ENCODE measurements at places on chromosomes 5 and 9.

DNA sequence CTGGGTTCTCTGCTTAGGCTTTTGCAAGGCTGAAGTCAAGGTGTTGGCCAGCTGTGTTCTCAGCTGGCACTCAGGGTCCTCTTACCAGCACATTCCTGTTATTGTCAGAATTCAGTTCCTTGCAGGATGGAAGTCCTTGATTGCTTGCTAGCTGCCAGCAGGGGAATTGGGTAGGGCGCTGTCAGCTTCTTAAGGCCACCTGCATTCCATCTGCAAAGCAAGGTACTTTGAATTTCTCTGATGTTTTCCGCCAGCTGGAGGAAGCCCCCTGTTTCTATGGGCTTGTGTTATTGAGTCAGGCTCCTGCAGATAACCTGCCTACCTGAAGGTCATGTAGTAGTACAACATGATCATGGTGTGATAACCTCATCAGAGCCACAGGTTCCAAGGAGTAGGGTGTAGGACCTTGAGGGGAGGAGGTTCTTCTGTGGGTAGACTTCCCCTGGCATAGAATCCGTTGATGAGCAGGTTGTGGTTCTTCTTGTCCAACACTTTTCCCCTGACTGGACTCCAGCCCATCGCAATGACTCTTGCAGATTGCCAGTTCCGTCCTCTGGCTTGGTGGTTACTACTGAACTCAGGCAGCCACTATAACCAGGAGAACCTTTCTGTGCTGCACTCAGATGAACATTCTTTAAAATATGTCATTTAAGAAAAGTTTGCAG lies 6.8 kb downstream of the TENT4A start:
- no peak for DNase-seq

DNA sequence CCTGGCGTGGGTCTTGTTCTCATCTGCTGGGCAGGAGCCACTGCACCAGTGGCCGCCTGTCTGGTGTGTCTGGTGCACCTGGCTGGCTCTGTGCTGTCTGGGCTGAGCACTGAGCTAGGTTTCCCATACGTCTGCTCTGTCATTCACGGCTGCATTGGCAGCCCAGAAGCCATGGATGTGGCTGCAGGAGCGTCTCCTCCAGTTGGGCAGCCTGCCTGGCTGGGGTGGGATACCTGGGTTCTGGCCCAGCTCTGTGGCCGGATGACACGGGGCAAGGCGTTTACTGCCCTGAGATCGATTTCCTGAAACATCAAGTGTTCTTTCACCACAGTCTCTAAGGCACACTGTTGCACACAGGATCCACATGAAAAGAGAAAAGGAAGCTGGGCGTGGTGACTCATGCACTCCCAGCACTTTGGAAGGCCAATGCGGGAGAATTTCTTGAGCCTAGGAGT lies 25.5 kb upstream of the SLC25A51 start:
- no peak for DNase-seq

GRCh38 chr5:141685591-141685990 lies 3.6 kb upstream of the ARAP3 start:
- DNase-seq: no peak

- DNase-seq: no peak
Observed at GRCh38 chr5:132449060-132449459, 41.5 kb downstream of the IRF1 start.

- DNase-seq: no peak
Observed at GRCh38 chr5:55030220-55030619, 6.2 kb downstream of the GZMK start.

GRCh38 chr5:107294211-107294550 lies 376.6 kb downstream of the EFNA5 start:
- DNase-seq: no peak

GRCh38 chr5:81906086-81906485 lies 65.7 kb upstream of the ATG10 start:
- DNase-seq: no peak

DNA sequence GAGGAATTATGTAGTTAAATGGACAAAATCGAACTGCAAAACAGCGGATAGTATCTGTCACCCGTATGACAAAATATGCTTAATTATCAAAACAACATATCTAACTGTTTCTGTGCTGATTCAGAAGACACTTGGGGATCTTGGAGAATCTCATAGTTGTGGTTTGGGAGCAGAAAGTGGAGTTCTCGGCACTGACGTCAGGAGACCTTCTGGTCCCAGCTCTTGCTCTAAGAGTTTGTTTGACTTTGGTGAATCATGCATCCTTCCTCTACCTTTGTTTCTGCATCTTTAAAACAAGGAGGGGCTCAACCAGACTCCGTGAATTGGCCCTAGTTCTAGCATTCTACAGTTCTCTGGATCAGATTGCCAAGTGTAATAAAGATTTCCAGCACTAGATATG lies 37.0 kb upstream of the TAF1L start:
- no peak for DNase-seq

DNA sequence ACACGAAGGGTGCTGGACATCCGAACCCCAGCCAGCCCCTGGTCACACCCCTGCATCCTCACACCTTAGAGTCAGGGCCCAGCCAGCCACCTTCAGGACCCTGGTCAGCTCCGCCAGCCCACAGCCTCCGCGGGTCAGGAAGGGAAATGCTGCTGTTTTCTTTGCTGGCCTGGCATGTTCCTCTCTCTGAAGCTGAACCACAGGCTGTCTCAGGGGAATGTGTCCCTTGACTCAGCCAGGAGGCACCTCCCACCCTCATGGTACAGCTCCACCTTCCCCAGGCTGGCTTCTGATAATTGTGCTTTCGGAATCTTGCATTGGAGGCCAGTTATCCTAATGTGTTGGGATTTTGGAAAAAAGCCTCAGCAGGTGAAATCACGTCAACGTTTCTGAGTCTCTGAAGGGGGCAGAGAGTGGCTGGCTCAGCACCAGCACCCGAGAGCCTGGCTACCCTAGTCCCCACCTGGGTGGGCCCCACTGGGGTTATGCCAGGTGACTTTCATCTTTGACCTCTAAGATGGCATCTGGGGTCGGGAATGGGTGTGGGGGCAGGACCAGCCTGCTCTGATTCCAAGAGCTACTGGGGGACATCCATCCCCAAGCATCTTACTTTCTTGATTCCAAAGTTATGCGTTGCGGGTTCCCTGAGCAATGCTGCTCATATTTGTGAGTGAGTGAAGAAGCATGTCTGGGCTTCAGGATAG lies 9.8 kb upstream of the OLFM1 start:
- no peak for DNase-seq

DNA sequence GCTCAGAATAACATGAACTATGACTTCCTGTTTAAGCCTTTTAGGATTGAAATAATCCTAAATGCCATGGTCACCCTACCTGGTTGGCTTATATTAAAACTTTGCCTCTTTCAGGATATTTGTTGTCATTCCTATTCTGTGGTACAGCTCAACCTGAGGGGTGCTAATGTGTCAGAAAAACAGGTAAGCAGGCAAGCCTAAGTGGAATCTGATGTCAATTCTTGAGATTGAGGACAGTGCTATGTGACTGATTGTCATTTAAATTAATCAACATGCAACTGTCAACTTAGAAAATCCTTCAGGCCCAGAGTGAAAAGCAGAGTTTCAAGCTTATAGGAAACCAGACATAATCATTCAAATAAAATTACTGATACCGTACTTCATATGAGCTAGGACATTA lies 2.6 kb upstream of the RORB start:
- no peak for DNase-seq

DNA sequence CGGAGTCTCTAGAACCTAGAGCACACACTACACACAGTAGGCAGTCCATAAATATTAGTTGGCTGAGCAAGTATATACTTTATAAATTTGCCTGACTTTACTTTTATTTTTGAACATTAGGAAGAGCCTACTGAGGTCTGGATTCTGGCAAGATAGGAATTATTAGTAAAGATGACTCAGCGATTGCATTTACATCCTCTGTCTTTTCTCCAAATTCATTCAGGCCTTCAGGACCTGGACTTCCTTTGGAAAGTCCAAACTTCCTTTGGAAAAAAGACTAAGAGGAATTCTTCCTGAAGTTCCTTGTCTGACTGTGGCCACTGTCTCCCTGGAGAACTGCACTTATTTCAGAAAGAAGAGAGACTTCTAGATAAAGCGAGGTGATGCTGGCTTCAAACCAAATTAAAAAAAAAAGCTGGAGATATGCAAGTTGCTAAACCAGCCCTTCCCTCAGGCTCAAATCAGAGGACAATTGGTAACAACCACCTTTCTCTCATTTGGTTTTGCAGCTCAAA lies 251.3 kb downstream of the GAS1 start:
- no peak for DNase-seq

- DNase-seq: peak; percentile 45
Observed at GRCh38 chr9:69455311-69455710, 130.3 kb downstream of the ENTREP1 start.

GRCh38 chr9:117074784-117075520 lies 339.9 kb downstream of the ASTN2 start:
- no peak for DNase-seq

GRCh38 chr5:65171645-65172044 lies 310.1 kb downstream of the ADAMTS6 start:
- DNase-seq: no peak

- DNase-seq: no peak
Observed at GRCh38 chr9:134150557-134151214, 13.7 kb downstream of the RNU6ATAC start.

DNA sequence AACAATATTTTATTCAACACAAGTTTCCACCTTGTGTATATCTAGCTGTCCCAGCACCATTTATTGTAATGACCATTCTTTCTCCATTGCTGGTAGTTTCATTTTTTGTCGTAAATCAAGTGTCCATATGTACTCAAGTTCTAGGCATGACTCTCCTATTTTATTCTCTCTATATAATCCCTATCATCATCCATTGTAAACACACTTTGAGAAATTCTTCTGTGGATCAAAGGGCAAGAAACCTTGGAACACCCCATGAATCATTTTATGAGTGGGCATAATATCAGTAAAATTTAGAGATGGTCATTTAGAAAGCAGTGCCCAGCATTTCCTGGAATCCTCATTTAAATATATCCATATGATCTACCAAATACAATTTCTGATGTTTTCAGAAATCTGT lies 35.8 kb upstream of the SPATA31D4 start:
- DNase-seq: no peak

Measured in NCI-H1105 (cell line).